Fibroblast of skin of scalp (primary cell): ENCODE measurements at places on chromosomes 1 and 21.

DNA sequence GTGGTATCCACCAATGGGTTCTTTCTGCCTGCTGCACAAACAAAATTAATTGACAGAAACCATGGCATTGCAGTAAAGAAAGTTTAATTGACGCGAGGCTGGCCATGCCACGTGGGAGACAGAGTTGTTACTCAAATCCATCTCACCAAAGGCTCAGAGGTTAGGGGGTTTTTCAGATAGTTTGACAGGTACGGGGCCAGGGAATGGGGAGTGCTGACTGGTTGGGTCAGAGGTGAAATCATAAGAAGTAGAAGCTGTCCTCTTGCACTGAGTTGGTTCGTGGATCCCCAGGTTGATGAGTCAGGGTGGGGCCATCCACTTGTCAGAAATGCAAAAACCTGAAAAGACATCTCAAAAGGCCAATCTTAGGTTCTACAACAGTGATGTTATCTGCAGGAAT, 941 bp upstream of the TBCE start:
- DNase-seq = no peak

DNA sequence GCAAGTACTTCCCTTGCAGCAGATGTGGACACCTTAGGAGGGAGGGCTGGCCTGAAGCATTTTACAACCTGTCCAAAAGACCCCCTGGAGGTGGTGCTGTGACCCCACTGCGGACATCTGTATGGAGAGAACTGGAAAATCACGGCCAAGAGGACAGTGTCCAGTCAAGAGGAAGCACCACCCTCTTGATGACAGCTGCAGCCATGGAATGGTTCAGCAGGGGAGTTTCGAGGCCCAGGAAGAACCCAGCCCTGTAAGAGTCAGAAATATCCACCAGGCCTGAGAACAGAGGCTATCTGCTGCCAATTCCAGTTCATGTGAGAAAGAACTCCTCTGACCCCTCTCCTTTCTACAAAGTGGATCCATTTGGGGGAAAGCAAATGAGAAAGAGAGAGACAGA, 126.8 kb downstream of the PLXNA2 start:
- DNase-seq = no peak

DNA sequence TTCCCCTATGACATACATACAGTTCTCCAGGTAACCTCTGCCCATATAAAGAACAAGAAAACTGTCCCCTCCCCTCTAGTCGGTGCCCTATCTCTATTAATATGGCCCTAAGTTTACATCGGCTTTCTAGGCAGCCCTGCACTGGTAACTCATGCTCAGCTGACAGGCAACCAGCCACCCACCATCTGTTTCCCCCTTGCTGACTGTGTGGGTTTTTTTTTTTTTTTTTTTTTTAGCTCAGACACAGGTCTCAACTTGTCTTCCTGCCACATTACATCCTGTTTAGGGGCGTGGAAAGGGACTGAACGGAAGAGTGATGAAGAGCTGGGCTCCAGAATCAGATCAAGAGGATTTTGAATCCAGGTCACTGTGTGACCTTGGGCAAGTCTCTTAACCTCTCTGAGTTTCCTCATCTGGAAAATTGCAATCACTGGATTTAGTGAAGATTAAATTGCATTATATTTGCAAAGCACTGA, 14.0 kb downstream of the LAPTM5 start:
- DNase-seq = no peak

DNA sequence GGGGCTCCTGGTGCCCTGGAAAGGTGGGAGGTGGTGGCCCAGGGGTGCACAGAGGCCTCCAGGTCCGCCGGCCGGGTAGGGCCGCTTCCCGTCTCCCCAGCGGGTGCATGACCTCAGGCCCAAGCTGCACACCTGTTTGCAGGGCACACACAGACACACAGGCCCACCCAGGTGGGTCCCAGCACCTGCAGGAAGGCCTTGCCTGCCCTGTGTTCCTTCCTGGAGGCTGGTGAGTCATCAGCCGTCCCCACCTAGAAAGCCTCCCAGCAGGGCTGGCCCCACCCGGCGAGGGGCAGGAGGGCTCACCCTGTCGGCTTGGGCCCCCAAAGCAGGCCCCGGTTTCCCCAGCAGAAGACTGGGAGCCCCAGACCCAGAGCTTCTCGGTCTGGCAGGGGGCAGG, 23.6 kb upstream of the TTLL10 start:
- no peak for DNase-seq

GRCh38 chr1:203338335-203339036, 12.4 kb downstream of the FMOD start:
- peak; percentile 64 for DNase-seq

- no peak for DNase-seq
Observed at GRCh38 chr1:25545767-25546166, 2.4 kb downstream of the LDLRAP1 start.

DNA sequence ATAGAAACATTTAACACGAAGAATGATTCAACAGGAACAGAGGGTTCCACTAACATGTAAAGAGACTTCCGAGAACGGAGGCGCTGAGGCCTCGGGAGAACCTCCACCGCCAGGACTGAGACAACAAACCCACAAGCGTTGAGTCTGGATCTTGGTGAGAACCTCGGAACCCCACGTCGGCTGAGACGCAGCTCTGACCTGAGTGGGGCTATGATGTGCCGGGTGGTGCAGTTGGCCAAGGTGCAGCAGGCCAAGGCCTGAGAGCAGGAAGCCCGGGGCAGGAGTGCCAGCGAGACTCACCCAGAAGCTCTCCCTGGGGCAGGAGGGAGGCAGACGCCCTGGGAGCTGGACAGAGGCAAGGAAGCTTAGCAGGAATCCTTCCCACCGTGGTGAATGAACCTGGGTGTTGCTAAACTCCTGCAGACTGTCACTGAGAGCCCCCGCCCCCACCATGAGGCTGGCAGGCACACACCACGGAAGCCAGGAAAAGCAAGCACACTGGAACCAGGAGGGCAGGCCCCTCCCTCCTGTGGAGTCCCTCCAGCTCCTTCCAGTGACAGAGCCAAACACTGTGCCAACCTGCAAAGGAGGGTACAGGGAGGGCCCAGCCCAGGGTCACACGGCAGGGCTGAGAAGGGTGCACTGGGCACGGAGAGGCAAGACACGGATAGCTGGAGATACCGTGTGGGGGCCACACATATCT, 34.8 kb downstream of the WDR4 start:
- DNase-seq = no peak

GRCh38 chr1:210394281-210394821, 65.6 kb downstream of the HHAT start:
- no peak for DNase-seq

GRCh38 chr21:31124010-31124409, 85.7 kb upstream of the KRTAP19-8 start:
- DNase-seq = no peak

- no peak for DNase-seq
Observed at GRCh38 chr1:2173546-2174347, 20.8 kb downstream of the FAAP20 start.

DNA sequence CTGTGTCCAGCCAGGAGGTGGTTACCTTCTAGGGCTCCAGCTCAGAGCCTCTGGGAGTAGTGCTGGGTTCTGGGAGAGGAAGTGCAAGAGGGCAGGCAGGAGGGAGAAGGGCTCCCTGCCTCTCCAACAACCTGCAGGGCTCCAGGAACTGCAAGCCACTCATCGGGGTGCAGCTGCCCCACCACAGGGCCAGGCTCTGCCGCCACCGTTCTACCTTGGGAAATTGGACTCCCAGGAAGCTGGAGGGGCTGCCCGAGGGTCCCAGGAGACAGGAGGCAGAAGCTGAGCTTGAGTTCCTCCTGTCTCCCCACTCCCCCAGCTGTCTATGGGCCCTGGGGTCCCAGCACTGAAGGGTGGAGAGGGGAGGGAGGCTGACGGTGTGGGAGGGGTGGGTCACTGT, 7.4 kb upstream of the PRDM16 start:
- DNase-seq = no peak

DNA sequence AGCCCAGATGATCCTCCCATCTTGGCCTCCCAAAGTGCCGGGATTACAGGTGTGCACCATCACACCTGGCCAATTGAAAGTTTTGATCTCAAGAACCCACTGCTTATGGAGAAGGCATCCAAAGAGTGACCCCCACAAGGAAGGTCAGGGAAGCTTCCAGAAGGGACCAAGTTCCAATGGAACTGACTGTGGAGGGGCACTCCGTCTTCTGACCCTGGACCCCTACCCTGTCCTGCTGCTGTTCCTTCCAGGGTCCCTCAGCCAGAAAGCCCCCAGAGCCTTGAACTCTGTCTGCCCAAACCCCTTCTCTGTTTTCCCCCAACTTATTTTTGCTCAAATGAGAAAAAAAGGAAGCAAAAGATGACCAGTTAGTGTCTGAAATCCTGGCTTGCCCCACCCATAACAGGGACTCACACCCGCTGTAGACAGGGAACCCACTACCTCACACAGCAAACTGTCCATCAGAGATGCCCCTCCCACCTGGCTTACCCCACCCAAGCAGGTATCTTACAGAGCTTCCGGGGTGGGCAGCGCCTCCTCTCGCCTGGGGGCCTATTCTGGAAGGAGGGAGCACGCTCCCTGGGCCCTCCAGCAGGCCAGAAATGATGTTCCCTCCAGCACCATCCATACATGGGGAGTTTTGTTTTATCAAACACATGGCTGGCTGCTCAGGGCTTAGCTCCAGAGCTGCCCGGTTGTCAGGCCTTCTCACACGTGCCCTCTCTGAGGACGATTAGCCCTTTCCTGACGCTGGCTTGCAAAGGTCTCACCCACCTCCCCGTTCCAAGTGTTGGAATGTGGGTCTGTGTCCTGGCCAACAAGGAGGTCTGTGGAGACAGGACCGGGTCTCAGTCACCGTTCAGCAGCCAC, 3.1 kb upstream of the WNT3A start:
- no peak for DNase-seq

DNA sequence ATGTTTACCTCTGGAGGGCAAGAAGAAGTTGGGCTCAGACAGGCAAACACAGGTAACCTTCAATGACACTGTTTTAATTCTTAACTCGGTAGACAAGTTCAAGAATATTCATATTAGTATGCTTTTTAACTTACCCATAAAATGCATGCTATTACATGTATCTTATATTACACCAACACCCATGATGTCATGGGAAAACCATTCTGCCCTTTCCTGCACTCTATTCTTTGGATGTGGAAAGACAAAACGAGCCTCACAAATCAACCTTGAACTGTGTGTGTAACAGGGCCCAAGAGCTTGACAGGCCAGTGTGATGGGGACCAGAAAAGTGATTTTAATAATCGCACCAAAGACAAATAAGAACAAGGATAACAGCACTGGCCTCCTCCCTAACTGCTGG, 22.6 kb upstream of the RAP1GAP start:
- DNase-seq = no peak

DNA sequence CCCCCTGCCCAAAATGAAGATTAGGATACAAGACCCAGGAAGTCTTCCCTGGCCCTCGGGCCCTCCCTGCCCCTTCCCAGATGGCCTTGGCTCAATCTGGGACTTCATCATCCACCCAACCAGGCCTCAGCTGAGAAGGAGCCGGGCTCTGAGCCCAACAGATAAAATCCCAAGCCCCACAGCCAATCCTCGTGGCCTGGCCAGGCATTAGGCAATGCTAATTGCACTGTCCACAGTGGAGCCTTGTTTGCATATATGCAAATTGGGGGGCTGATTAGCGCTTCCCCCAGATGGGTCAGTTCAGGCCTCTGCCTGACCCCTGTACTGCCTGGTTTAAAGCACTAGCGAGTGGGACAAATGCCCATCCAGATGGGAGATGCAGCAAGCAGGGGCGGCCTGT, 34.9 kb downstream of the IGSF21 start:
- no peak for DNase-seq

DNA sequence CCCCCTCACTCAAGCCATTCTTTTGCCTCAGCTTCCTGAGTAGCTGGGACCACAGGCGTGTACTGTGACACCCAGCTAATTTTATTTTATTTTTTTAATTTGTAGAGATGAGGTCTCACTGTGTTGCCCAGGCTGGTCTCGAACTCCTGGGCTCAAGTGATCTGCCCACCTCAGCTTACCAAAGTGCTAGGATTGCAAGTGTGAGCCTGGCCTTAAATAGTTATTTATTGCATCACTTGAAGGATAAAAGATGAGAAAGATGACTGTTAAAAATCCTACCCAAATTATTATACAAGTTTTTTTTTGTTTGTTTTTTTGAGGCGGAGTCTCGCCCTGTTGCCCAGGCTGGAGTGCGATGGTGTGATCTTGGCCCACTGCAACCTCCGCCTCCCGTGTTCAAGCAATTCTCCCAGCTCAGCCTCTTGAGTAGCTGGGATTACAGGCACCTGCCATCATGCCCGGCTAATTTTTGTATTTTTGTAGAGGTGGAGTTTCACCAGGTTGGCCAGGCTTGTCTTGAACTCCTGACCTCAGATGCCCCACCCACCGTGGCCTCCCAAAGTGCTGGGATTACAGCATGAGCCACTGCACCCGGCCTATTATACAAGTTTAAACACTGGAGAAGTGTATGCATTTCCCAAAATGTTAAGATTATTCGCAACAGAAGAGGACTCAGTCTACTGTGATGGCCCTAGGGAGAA, 2.3 kb downstream of the UTP11 start:
- no peak for DNase-seq

GRCh38 chr1:116377541-116378529, 4.8 kb downstream of the ATP1A1 start:
- peak; percentile 88 for DNase-seq

DNA sequence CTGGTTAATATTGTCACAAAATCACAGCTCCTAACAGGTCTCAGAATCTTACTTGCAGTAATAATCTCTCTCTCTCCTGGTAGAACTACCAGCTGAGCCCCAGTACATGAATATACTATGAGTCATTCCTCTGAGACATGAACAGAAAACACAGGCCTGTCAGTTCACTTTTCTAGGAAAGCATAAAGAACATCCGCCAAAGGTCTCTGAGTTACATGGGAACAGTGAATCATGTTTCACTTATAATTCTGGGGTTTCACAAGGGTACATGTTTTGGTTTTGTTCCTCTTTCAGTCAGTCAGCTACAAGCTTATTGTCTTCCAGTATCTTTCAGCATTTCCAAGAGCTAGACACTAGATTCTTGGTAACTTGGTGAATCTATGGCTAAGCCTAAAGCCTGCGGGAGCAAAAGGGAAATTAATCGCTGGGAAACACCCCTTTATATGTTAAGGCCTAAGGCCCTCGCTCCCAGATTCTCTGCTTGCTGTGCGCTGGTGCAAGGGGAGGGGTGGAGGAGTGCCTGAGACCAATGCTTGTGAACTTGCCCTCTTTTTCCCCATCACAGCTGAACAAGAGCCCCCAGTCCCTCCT, 31.7 kb downstream of the IFNGR2 start:
- DNase-seq = peak; percentile 87

DNA sequence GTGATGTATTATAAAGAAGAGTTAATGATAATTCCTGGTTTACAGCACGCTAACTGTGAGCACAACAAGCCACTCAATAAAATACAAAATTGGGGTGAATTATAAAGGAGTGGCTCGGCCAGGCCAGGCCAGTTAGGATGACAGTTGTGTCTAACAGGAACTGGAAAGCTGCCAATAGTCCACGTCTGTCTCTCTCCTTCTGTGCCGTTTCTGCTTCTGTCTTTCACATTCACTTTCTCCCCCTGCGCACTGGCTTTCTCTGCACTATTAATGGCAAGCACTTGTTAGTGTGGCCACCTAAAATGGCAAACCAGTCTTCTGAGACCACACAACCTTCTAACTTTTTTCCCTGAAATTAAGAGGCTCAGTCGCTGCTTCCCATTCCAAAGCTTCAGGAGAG, 394.3 kb downstream of the NTNG1 start:
- DNase-seq = no peak
